Body of pancreas (tissue), 4 donors: ENCODE measurements at places on chromosomes 7 and 10. TPM values are rescaled to one million over a fixed set of nuclear protein-coding genes. Genes with fewer than 3 reads are reported as not detected.

GRCh38 chr10:125687507-125688185 lies 4.7 kb upstream of the TEX36 start:
- DNase-seq, result no peak

LDB3 gene
- total RNA-seq, result 0.66 TPM

- no peak for DNase-seq
Observed at GRCh38 chr7:18140943-18141342, 113.3 kb upstream of the PRPS1L1 start.

DNA sequence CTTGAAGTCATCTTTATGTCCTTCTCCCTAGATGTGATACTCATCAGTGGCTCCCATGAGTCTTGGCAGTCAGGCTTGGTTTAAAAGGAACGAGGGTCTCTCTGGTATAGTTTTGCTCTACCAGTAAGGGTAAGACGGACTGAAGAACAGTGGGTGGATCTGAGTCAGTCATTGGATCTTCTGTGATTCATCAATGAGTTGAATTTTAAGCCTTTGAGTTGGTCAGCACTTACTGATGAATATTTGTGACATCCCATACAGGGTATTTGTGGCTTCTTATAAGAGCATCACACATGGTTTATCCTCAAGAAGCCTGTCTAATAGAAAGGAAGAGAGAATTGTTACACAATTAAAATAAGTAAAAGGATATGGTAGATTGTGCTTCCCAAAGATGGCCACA lies 87.3 kb upstream of the NAMPT start:
- no peak for DNase-seq

TET1 gene
- 1.6 TPM for total RNA-seq

DNA sequence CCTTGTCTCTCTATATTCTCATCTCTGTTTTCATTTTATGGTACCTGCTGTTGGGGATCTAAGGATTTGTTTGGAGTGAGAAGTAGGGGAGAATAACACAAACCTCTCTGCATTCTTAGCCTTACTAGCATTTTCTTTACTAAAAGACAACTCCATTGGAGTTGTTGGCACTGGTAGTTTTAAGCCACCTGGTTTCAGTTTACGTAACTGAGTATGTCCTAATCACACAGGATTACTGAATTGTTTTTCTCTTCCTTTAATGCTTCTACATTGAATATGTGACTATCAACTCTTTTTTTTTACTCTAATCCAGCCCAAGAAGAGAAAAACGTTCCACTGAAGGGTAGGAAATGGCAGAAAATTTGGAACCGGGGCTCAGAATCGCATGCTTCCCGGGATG lies 30.0 kb upstream of the TRIL start:
- DNase-seq, result no peak

MSMB gene
- total RNA-seq, result not detected

GRCh38 chr10:34758447-34758996 lies 56.6 kb downstream of the PARD3 start:
- DNase-seq, result no peak

UFSP1 gene
- total RNA-seq, result 7.9 TPM

DNA sequence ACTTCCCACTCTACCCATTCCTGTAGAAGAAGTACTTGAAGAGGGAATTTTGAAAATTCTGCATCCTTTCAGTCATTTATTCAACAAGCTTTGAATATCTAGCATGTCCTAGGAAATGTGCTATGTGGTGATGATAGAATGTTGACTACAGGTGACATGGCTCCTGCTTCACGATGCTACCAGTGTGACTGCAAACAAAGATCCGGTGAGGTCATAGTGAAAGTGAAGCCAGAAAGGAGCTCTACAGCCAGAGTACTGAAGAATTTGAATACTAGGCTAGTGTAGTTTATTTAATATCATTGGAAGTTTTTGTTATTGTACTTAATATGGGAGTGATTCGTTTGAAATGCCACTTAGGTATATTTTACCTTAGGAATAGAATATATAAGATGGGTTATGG lies 348.1 kb downstream of the TFEC start:
- DNase-seq, result no peak

TAS2R3 gene
- 2.6 TPM for total RNA-seq

DNA sequence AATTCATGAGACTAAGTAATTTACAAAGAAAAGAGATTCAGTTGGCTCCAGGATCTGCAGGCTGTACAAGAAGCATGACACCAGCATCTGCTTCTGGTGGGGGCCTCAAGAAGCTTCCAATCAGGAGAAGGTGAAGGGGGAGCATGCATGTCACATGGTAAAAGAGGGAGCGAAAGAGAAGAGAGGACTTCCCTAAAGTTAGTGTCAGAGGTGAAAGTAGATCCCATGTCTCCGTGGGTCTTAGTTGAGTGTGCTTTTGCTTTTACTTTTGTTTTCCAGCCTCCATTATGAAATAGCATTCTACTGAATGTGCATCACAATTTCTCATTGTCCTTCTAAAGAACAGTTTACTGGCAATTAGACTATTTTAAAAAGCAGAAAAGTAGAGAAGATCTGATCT lies 213.6 kb upstream of the FZD1 start:
- DNase-seq, result no peak

GRCh38 chr10:91050371-91051034 lies 129.6 kb upstream of the ANKRD1 start:
- DNase-seq, result no peak

- no peak for DNase-seq
Observed at GRCh38 chr7:68688416-68689086, 909.7 kb upstream of the AUTS2 start.

DNA sequence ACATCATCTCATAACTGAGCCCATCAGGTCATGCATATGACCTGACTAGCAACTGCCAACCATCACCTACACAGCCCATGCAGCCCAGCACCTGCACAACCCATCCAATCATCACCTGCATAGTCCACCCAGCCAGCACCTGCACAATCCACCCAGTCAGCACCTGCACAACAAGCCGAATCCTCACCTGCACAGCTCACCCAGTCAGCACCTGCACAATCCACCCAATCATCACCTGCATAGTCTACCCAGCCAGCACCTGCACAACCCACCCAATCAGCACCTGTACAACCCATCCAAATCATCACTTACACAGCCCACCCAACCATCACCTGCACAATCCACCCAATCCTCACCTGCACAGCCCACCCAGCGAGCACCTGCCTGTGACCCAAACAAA lies 33.4 kb upstream of the WDFY4 start:
- DNase-seq, result no peak

CYP3A5 gene
- total RNA-seq, result 170 TPM

DNA sequence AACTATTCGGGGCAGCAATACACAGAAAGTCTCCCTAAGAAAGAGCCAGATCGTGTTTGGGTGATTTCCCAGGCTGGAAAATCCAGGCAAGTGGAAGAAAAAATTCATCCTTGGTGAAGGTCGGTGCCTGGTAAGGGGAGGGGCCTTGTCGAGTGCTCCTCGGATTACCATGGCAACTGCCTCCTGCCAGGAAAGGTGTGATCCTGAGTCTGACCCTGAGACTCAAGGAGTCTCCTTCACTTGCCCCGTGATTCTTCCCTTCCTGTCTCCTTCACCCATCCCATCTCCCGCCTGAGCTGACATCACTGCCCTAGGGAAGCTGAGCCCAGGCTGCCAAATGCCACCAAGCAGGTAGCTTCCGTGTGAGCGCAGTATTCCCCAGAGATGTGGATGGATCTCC lies 112.2 kb downstream of the MYL10 start:
- no peak for DNase-seq

DNA sequence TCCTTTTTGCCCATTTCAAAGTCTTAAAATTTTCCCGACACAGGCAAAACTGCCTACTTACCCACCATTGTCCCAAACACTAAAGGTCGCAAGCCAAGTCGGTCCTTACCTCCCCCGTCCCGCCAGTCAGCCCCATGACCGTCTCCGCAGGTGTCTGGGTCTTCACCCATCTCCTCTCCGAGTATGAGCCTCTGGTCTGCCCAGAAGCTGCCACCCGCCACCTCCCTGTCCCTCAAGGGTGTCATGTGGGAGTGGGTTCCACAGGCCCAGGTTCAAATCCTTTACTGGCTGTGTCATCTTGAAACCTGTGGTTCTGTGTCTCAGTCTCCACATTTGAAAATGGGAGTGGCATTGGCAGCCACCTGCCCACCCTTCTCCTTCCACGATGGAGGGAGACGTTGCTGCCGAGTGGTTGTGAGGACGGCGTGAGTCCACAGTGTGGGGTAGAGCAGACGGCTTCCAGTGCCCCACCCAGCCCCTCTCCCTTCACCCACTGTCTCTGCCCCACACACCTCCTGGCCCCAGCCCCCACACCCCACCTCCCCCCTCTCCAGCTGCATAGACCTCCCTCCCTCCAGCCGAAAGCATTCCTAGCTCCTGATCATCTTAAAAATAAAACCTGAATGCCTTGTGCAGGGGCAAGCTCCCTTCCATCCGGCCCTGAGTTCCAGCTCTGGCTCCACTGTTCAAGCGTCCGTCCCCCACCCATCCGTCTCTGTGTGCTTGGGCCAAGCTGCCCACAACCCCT lies 35.3 kb downstream of the FOXL3 start:
- no peak for DNase-seq

GRCh38 chr10:49534670-49535381 lies 4.1 kb downstream of the ERCC6 start:
- DNase-seq, result no peak

- no peak for DNase-seq
Observed at GRCh38 chr10:85222300-85222699, 893.9 kb downstream of the CCSER2 start.

JAKMIP3 gene
- total RNA-seq, result 0.33 TPM

- no peak for DNase-seq
Observed at GRCh38 chr10:25028711-25029110, 12.3 kb downstream of the THNSL1 start.

- DNase-seq, result peak; percentile 16
Observed at GRCh38 chr7:106568680-106569499, 92.1 kb downstream of the CCDC71L start.

DNA sequence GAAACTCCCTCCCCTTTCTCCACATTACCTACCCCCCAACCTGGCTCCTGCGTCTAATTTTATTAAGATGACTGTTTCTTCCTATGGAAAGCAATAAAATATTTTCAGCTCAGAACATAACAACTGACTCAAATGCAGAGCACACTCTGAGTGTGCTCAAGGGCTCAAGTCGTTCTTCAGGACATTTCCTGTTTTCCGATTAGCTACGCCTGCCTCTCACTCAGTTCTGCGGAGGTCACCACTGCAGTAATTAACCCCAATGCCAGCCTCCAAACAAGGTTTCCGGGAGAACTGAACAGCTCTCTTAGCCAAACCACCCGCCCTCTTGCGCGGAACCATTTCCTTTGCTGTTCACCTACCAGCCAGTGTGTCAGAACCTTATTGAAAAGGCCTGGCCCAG lies 19.3 kb downstream of the MYOF start:
- DNase-seq, result peak; percentile 38

STARD3NL gene
- total RNA-seq, result 10.9 TPM

- DNase-seq, result no peak
Observed at GRCh38 chr10:84603971-84604370, 275.6 kb downstream of the CCSER2 start.

UCN3 gene
- not detected for total RNA-seq

- DNase-seq, result no peak
Observed at GRCh38 chr10:61503051-61503450, 49.9 kb upstream of the TMEM26 start.

- DNase-seq, result no peak
Observed at GRCh38 chr10:72162978-72163377, 52.8 kb upstream of the ANAPC16 start.

DNA sequence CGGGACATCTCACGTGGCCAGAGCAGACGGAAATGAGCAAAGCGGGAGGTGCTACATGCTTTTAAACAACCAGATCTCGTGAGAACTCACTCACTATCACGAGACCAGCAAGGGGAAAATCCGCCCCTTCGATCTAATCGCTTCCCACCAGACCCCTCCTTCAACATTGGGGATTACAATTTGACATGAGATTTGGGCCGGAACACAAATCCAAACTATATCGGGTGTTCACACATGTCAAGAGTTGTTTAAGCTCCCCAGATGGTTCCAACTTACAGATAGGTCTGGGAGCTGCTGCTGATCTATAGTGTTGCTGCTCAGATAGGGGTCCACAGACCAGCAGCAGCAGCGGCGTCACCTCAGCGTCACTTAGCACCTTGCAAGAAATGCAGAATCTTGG lies 194.9 kb downstream of the GPAM start:
- DNase-seq, result no peak

- no peak for DNase-seq
Observed at GRCh38 chr7:147276783-147277370, 1160.3 kb downstream of the CNTNAP2 start.

PDIA4 gene
- 80.4 TPM for total RNA-seq

DNA sequence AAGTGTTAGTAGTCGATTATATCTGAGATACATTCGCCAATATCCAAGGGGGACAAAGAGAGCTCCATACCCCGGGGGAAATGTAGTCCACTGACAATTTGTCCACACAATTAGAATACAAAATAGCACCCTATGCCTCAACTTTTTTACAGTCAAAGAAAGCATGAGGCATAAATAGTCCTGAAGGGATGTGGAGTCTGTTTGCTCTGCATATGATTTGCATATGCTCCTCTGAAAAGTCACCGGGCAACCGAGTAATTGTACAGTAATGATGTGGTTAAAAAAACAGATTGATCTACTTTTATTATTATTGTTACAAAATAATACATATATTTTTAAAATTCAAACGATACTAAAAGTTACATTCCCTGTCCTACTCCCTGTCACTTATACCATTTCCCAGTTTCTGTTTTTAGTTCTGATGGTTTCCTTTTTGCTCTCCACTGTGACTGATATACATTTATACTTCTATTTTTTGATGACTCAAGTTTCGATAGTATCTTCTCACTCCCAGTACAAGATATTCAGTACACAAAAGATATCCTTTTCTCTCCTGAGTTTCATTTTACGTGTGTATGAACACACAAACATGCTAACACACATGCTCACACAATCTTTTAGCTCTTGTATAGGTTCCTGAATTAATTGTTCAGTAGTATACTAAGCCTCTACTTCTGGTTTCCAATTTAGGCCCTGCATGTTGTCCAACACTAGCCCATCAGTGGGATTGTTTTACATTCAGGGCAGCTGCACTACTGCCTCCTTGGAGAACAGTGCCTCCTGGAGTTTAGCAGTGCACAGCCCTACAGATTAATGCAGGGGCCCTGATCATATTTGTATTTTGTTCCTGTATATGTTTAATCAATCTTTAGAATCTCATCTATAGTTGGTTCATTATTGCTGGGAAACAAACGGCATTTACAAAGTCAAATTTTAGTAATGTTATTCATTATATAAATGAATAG lies 130.9 kb downstream of the TES start:
- peak; percentile 19 for DNase-seq

SFRP4 gene
- total RNA-seq, result 9.1 TPM

DNA sequence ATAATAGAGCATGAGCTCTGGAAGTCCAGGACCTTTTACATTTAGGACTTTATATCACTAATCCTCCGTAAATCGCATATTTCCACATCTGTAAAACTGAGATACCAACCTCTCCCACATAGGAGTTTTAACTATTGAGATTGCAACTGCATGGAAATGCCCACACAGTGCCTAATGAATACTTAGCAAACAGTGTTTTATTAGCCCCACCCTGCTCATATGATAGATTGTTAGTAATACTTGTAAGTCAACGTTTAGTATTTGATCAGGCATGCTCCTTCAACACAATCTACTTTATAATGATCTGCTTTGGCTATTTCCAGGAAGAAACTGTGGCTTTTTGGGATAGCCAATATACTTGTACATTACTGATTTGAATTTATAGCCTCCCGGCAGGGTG lies 8.5 kb downstream of the PDZD8 start:
- no peak for DNase-seq

GRCh38 chr7:34365611-34366010 lies 292.4 kb upstream of the NPSR1 start:
- DNase-seq, result no peak

- DNase-seq, result no peak
Observed at GRCh38 chr7:31448649-31449048, 65.2 kb upstream of the ITPRID1 start.

- DNase-seq, result no peak
Observed at GRCh38 chr10:101993651-101994200, 62.2 kb downstream of the ARMH3 start.
